ENCODE measurements at places on chromosomes 6 and 20. TPM values are rescaled to one million over a fixed set of nuclear protein-coding genes. Genes with fewer than 3 reads are reported as not detected.

Gene RGS17
- 0.26 TPM for total RNA-seq

Gene DPM1
- 43.0 TPM for total RNA-seq

Gene TRIM10
- 0.16 TPM for total RNA-seq

Gene UBE2C
- 224 TPM for total RNA-seq

All from activated T-helper 17 cell treated with anti-CD3 and anti-CD28 coated beads, Interleukin-2, amount 50 U/mL, for 72 hours (primary cell).